ENCODE measurements at places on chromosomes 3 and 15.

GRCh38 chr3:141228395-141228794 is 3.2 kb upstream of the PXYLP1 start:
- peak; percentile 74 for DNase-seq

DNA sequence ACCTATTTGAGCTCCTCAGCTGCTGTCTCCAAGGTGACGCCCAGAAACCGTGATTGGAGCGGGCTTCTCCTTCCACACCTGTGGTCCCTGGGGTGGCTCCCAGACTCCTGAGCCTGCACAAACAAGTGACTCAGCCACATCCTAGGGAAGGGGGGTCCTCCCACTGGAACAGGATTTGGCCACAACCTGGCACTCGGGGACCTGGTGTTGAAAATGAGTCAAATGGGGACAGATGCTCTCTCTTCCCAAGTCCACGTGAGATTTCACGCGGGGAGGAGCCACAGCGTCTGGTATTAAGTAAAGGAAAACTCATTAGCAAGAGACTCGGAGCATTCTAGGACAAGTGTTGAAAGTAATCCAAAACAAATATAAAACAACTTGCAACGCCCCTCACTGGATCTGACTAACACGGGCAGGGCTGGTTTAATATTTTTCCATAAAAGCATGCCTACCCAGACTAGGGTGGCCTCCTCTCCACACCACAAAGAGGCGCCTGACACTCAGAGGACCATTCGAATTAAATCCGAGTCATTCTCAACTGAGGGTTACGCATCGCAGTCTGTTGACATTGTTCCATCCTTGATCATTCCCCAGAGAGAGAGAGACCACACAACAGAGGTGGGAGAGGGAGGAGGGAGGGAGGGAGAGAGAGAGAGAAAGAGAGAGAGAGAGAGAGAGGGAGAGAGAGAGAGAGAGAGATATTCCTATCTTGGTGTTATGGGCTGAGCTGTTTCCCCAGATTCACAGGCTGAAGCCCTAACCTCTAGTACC is 74.4 kb downstream of the MGLL start:
- peak; percentile 45 for DNase-seq

DNA sequence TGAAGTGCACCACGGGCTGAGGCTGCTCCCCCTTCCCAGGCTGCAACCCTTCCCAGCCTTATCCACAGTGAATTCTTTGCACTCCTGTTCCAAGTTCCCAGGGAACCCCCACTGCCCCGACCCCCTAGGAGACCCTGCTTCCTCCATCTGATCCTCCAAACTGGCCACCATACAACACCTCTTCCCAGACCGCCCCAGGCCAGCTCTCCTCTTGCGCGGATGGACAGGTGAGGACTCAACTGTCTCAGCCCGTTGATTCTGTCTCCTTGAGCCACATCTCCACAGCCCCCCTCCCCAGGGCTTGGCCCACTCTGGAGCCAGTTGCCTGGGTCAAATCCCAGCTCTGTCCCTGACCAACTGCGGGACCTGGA is 21.7 kb downstream of the GRIP2 start:
- DNase-seq: no peak

DNA sequence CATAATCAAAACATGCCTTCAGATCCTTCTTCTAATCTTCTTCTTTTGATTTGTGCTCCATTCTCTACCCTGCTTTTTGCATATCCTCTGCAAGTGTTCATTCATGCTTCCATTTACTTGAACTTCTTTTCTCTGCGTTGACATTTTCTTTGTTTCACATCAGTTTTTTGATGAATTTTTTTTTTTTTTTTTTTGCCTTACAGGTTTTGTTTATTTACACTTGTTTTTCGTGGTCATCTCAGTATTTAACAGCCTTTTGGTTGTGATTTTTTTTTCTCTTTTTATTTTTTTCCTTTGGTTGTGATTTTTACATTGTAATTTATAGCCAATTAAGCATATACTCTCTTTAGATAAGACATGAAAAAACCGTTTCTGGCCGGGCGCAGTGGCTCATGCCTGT is 11.8 kb upstream of the SHQ1 start:
- DNase-seq: no peak

DNA sequence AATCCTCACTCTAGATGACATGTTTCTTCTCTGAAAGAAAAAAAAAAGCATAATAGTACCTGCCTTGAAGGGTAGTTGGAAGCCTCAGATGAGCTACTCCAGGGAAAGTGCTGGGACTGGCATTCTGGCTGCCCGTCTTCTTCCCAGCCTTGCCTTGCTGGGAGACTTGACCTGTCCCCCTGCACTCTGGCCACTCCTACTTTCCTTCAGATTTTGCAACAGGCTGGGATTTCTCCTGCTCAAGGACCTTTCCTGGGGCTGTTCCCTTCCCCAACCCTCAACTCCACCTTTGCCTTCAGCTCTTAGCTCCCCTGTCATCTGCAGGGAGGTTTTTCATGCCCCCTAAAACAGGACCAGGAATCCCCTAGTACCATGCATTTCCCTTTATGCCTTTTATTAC is 609.9 kb upstream of the CFAP20DC start:
- no peak for DNase-seq

DNA sequence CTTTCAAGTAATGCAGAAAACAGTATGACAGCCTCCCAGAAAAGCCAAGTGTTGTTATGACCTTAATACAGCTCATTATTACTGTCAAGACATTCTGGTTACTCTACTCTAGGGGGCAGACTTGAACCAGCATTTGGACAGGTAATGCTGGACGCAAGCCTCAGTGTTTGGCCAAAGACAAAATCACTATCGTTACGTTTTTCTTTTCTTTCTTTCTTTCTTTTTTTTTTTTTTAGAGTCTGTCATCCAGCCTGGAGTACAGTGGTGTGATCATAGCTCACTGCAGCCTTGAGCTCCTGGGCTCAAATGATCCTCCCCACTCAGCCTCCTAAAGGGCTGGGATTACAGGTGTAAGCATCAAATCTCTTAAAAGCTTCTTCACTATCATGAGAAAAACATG is 29.4 kb upstream of the TMEM45A start:
- peak; percentile 34 for DNase-seq

Measured in NCI-H2029 treated with DMSO at 0.1 percent for 48 hours (cell line).